ENCODE measurements at places on chromosomes 4 and X. TPM values are rescaled to one million over a fixed set of nuclear protein-coding genes. Genes with fewer than 3 reads are reported as not detected.

- H3K27me3 ChIP-seq: no peaks in the 10 kb centered on the region
- no peak overlapping the region for H3K4me3 ChIP-seq
- H3K36me3 ChIP-seq: no peaks in the 10 kb centered on the region
- H3K4me1 ChIP-seq: peaks cover 9% of the 10 kb centered on the region
Measured at GRCh38 chr4:10983268-10983667, 298.7 kb upstream of the CLNK start.

DNA sequence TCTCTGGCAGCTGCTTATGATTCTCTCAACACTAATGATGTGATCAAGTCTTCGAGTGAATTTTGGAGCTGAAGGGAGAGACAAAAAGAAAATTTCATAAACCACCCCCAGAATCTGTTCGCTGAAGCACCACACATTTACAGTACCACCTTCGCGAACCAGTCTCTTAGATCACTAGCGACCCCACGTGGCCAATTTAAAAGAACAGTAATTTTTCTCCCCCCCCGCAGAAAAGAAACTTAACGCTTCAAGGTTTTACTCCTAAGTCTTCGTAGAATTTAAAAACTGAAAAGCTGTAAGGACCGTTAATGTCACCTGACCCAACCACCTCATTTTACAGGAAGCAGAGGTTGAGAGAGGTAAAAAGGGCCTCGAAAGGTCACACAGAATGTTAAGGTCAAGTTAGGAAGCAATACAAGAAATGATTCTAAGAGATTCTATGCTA lies 187.5 kb downstream of the QDPR start:
- H3K4me3 ChIP-seq: no peak overlapping the region
- H3K36me3 ChIP-seq: no peaks in the 10 kb centered on the region
- no peak overlapping the region for H3K27ac ChIP-seq

- no peak for DNase-seq
- H3K4me3 ChIP-seq: no peak overlapping the region
- H3K4me1 ChIP-seq: peaks cover 15% of the 10 kb centered on the region
- H3K27ac ChIP-seq: no peak overlapping the region
- H3K27me3 ChIP-seq: no peaks in the 10 kb centered on the region
Measured at GRCh38 chrX:19640693-19641374, 125.5 kb upstream of the MAP3K15 start.

DNA sequence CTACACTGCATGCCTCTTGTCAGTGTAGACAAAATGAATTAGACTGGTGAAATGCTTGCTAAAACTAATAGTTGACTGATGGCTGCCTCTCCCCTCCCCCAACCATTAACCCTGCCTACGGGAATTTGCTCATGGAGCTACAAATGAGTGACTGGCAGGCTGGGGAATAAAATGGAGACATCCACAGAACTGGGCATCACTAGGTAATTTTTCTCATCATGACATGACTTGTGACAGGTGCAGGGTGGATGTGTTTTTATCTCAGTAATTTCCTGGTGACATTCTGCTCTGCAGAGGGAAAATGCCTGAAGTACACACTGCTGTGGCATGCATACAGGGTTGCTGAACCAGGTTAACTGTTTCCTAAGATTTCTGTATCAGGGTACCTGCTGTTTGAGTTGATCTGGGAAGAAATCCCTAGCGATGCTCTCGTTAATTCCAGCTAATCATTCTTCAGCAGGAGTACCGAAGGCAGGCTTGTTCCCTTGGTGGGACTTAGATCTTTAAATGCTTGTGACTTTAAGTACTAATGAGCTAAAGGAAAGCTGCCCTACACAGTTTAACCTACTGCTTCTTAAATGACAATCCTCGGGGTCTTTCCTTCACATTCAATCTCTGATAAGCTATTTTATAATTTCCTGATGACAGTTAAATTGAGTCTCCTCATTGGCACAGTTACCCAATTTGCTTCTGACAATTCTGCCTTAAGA lies 376.3 kb upstream of the LCORL start:
- no peaks in the 10 kb centered on the region for H3K36me3 ChIP-seq
- no peak for DNase-seq
- no peak overlapping the region for H3K4me3 ChIP-seq
- no peaks in the 10 kb centered on the region for H3K27me3 ChIP-seq
- no peaks in the 10 kb centered on the region for H3K4me1 ChIP-seq
- H3K27ac ChIP-seq: no peak overlapping the region

Gene CEP135
- total RNA-seq: 35.9 TPM

Gene LRIT3
- total RNA-seq: 0.26 TPM

Gene MSANTD1
- total RNA-seq: 2.0 TPM

Gene RBM46
- not detected for total RNA-seq

DNA sequence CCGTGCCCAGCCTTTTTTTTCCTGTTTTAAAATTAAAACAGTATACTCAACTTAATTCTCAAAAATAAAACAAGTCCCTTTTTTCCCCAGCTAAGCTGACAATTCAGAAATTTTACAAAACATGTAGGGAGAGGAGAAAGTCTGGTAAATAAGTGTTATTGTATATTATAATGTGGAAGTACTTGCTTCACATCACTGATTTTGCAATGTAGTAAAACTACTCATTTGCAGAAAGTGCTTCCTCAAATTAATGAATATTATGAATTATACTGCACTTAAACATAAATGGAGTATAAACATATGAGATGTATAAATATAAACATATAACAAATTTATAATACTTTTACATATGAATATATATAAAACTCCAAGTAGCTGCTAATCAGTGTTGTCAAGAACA lies 11.6 kb upstream of the H2AZ1 start:
- no peak overlapping the region for H3K27ac ChIP-seq
- peaks cover 18% of the 10 kb centered on the region for H3K4me1 ChIP-seq
- no peak for DNase-seq
- no peaks in the 10 kb centered on the region for H3K27me3 ChIP-seq

DNA sequence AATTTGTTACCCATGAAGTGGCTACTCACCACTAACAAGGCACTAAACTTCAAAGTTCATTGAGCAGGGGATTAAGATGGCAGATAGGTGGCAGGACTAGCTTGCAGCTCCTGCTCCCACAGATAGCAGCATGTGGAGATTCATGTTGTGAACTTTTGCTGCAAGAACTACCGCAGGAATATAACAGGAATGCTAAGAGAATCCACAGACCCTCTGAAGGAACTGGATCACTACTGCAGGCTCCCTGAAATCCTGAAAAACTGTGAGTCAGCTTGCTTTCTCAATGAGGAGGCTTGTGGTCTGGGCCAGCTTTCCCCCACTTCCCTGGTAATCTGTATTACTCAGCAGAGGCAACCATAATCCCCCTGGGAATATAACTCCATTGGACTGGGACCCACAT lies 118.5 kb upstream of the VCX2 start:
- no peaks in the 10 kb centered on the region for H3K4me1 ChIP-seq
- H3K27ac ChIP-seq: no peak overlapping the region
- no peak for DNase-seq
- no peak overlapping the region for H3K4me3 ChIP-seq

Gene FGA
- not detected for total RNA-seq

Gene PF4V1
- total RNA-seq: not detected

GRCh38 chrX:46796574-46797191 lies 37.8 kb upstream of the SLC9A7 start:
- H3K27ac ChIP-seq: no peak overlapping the region
- H3K4me1 ChIP-seq: peaks cover 8% of the 10 kb centered on the region
- H3K27me3 ChIP-seq: no peaks in the 10 kb centered on the region
- DNase-seq: peak; percentile 51
- H3K36me3 ChIP-seq: no peaks in the 10 kb centered on the region

GRCh38 chr4:126532527-126532926 lies 1100.2 kb upstream of the INTU start:
- no peak for DNase-seq
- no peaks in the 10 kb centered on the region for H3K36me3 ChIP-seq
- H3K27ac ChIP-seq: no peak overlapping the region
- H3K4me3 ChIP-seq: no peak overlapping the region
- no peaks in the 10 kb centered on the region for H3K27me3 ChIP-seq
- no peaks in the 10 kb centered on the region for H3K4me1 ChIP-seq

GRCh38 chr4:80007745-80008149 lies 65.3 kb downstream of the ANTXR2 start:
- no peaks in the 10 kb centered on the region for H3K36me3 ChIP-seq
- peaks cover 69% of the 10 kb centered on the region for H3K4me1 ChIP-seq
- DNase-seq: no peak
- H3K4me3 ChIP-seq: no peak overlapping the region

GRCh38 chrX:139642241-139642927 lies 65.6 kb downstream of the MCF2 start:
- H3K4me3 ChIP-seq: no peak overlapping the region
- no peak overlapping the region for H3K27ac ChIP-seq
- no peaks in the 10 kb centered on the region for H3K27me3 ChIP-seq
- DNase-seq: no peak
- H3K4me1 ChIP-seq: no peaks in the 10 kb centered on the region
- no peaks in the 10 kb centered on the region for H3K36me3 ChIP-seq

Gene C4orf50
- 0.25 TPM for total RNA-seq

DNA sequence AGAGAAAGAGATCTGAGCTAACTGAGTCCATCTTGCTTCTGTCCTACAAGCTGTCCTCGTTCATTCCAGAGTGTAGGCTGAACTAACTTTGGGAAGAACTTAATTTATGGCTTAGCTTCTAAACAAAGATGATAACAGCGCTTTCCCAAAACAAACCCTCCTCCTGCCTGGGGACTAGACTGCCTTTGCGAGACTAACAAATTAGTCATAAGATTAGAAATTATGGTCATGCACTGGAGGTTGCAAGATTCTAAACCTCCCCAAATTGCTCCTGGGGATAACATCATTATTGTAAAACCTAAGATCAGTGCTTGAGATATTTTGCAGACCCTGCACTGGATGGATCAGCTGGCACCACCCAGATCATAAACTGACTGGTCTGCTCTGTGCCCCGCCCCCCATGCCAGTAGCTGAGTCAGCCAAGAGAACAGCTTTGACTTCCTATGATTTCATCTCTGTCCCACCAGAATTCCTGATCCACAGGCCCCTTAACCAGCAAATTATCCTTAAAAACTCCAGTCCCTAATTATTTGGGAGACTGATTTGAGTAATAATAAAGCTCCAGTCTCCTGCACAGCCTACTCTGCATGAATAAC lies 883.3 kb downstream of the TRIML1 start:
- H3K36me3 ChIP-seq: no peaks in the 10 kb centered on the region
- H3K4me1 ChIP-seq: no peaks in the 10 kb centered on the region
- H3K27ac ChIP-seq: no peak overlapping the region
- no peak for DNase-seq
- H3K4me3 ChIP-seq: no peak overlapping the region
- H3K27me3 ChIP-seq: no peaks in the 10 kb centered on the region

GRCh38 chrX:71111921-71112431 lies 599 bp upstream of the IL2RG start:
- H3K27me3 ChIP-seq: no peaks in the 10 kb centered on the region
- peaks cover 39% of the 10 kb centered on the region for H3K4me1 ChIP-seq
- peaks cover 19% of the 10 kb centered on the region for H3K36me3 ChIP-seq
- peak; percentile 77 for DNase-seq
- H3K27ac ChIP-seq: peak overlapping the region; percentile 96

Gene NPY1R
- total RNA-seq: not detected

GRCh38 chr4:72112514-72113156 lies 80.8 kb downstream of the NPFFR2 start:
- H3K36me3 ChIP-seq: no peaks in the 10 kb centered on the region
- no peaks in the 10 kb centered on the region for H3K4me1 ChIP-seq
- H3K27ac ChIP-seq: no peak overlapping the region
- no peak overlapping the region for H3K4me3 ChIP-seq

DNA sequence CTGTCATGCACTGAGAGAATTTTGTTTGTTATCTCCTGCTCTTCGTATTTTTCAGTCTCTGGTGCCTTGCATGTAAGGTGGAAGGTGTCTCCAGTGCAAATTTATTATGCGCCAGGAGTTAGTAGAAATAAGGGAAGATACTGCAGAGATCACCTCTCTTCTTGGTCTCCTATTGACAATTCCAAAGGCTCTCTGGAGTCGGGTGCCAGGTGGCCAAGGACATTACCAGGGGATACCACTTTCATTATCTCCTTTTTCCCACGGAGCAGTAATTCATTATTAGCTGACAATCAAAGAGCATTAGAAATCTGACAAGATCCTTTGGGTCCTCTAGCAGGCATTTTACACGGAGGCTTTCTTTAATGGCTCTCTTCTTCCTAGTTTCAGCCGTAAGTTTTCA lies 26.0 kb downstream of the ADD1 start:
- no peak overlapping the region for H3K27ac ChIP-seq
- H3K4me3 ChIP-seq: no peak overlapping the region
- no peak for DNase-seq
- H3K36me3 ChIP-seq: no peaks in the 10 kb centered on the region
- H3K4me1 ChIP-seq: peaks cover 73% of the 10 kb centered on the region

Gene JAKMIP1
- 3.7 TPM for total RNA-seq

DNA sequence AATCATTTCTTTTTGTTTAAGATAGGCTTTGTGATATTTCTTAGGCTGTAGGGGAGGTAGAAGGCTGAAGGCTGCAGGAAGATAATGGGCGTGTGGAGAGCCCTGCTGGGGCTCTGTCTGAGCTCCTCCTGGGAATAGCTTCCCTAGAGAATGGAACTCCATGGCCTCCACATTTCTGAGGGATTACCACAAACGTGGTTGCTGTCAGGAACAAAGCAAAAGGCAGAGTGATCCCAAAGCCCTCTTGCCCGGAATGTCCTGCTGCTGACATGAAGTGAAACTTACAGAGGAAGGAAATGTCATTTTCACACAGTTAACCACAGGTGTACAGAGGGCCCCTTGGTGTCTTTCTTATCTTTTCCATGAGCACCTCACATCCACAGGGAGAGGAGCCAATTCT lies 89.3 kb downstream of the DDIT4L start:
- peaks cover 8% of the 10 kb centered on the region for H3K4me1 ChIP-seq
- no peak for DNase-seq

Gene TMEM31
- total RNA-seq: not detected

DNA sequence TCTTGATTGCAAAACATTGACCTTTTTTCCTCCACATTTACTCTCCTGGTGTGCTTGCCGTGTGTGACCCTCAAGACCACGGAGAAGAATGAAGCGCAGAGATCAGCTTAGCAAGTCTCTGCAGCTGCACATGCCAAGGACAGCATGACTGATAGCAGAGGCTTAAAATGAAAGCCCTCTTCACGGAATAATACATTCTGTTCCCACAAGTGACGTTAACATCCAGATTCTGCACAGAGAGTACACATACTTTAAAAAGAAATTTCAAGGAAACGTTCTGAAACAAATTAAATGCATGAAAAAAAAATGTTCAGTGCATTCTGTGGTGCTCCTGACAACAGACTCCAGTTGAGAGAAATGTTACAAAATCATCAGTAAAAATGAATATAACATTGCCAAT lies 60.9 kb downstream of the SLC7A11 start:
- H3K4me3 ChIP-seq: no peak overlapping the region
- no peak overlapping the region for H3K27ac ChIP-seq
- H3K36me3 ChIP-seq: no peaks in the 10 kb centered on the region

- H3K36me3 ChIP-seq: no peaks in the 10 kb centered on the region
- no peaks in the 10 kb centered on the region for H3K27me3 ChIP-seq
- H3K4me3 ChIP-seq: no peak overlapping the region
- H3K4me1 ChIP-seq: no peaks in the 10 kb centered on the region
- DNase-seq: no peak
Measured at GRCh38 chr4:134117392-134118183, 84.0 kb downstream of the PABPC4L start.

- H3K4me1 ChIP-seq: no peaks in the 10 kb centered on the region
- H3K27me3 ChIP-seq: no peaks in the 10 kb centered on the region
- H3K27ac ChIP-seq: no peak overlapping the region
- no peak for DNase-seq
- peaks cover 14% of the 10 kb centered on the region for H3K36me3 ChIP-seq
Measured at GRCh38 chr4:73080789-73081188, 11.3 kb upstream of the COX18 start.
